ENCODE measurements at places on chromosomes 2 and 18.

DNA sequence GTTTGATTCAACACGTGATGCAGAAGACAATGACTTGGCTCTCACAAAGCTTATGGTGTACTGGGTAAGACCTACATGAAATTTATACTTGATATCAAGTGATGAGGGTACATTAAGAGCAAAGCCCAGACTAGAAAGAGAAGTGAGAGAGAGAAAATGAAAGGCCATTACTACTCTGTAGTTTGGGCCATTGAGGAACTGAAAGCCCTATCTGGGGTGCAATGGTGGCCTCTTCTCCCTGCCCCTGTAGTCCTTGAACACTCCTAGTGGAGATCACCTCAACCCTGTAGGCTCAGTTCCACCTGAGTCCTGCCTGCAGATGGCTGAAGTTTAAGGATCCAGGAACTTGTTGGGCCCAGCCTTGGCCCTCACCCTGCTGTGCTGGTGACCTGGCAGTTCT, 569.8 kb upstream of the MEX3C start:
- ATAC-seq: no peak

GRCh38 chr18:9985641-9986040, 71.8 kb downstream of the VAPA start:
- ATAC-seq: no peak

DNA sequence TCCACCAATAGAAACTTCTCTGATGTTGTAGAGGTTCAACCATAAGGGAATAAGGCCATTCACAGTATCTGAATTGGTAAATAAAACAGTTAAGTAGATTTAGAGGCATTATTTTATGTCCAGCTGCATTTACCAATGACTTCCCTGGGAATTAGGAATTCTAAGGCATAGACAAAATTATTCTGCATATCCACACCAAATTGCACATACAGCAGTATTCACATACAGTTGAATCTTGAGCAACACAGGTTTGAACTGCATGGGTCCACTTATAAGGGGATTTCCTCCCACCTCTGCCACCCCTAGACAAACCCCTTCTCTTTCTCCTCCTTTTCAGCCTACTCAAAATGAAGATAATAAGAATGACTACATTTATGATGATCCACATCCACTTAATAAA, 54.4 kb downstream of the COL5A2 start:
- no peak for ATAC-seq

DNA sequence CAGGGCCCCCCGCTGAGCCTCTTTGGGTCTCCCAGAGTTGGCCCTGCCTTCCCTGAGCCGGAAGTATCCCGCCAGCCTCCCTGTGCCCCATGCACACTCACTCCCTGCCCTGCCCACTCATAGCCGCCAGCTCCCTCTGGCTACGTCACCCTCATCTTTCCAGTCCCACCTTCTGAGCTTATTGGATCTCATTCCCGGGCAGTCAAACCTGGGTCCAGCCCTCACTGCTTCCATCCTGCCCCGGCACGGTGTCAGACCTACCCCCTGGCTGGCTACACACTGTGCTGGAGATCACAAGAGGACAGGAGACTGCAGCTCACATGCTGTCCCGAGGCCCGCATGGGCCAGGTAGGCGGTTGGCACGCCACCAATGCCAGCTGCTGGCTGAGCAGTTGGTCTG, 147.2 kb downstream of the ASB1 start:
- ATAC-seq: no peak

- no peak for ATAC-seq
Measured at GRCh38 chr2:37771600-37772088, 100.2 kb upstream of the CDC42EP3 start.

DNA sequence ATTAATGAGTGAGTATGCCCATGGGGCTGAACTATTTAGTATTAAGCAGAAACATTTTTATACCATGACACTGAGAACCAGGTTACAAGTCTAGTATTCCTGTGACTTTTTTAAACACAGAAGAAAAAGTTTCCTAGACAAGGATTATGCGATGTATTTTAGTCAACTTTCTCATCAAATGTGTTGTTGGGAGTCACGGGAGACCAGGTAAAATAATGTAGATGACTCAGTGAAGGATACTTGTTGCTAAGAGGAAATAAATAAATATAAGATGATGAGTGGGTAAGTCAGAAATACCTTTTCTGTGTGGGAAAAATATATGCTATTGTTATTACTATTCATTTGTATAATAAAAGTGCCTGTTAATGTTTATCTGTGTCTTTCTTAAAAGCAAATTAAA, 23.4 kb downstream of the MBD5 start:
- no peak for ATAC-seq

GRCh38 chr18:12599543-12599942, 58.4 kb downstream of the SPIRE1 start:
- ATAC-seq: no peak

GRCh38 chr2:61949714-61950560, 44.5 kb downstream of the COMMD1 start:
- no peak for ATAC-seq

DNA sequence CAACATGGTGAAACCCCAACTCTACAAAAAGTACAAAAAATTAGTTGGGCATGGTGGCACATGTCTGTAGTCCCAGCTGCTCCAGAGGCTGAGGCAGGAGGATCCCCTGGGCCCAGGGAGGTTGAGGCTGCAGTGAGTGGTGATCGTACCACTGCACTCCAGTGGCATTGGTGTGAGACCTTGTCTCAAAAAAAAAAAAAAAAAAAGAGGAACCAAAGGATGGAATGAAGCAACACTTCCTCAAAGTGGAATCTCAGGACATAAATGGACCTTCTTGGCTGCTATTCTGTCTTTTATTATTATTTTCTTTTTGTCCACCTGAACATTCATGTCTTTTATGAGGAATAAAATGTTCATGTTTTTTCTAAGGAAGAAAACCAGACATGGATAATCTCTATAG, 13.7 kb downstream of the GEMIN6 start:
- no peak for ATAC-seq

DNA sequence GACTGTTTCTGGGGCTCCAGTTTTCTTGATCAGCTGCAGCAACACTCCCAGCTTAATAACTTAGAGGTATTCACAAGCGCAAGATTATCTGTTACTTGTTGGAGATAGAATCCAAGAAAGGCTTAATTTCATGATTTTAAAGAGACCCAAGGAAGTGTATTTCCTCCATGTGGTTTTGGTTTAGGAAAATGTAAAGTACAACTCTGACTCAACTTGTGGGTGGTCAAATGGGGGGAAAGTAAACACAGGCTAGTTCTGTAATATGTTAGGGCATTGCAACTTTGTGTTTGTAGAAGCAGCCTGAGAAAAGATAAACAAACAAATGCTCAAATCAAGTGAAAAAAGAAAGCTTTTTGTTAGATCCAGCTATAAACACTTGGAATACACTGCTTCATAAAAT, 90.1 kb upstream of the COL3A1 start:
- no peak for ATAC-seq

GRCh38 chr18:77039196-77040130, 93.1 kb downstream of the MBP start:
- ATAC-seq: no peak

DNA sequence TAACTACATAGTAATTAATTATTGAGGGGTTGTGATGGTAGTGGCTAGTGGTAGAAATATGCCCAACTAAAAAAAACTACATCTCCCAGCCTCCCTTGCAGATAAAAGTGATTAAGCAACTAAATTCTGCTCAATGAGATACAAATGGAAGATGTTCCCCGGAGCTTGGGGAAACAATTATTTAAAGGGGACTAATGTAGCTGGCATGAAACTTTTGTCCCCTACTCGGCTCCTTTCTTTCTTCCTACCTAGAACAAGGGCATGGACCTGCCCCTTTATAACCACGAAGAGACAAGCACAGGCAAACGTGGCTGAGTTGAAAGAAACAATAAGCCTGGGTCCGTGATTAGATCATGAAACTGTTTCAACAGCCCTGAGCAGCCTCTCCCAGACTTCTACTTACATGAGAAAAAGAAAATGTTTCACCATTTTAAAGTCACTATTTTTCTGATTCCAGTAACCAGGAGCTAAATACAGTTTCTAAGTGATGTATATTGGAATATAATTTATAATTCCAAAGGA, 236.9 kb downstream of the SCG2 start:
- no peak for ATAC-seq

DNA sequence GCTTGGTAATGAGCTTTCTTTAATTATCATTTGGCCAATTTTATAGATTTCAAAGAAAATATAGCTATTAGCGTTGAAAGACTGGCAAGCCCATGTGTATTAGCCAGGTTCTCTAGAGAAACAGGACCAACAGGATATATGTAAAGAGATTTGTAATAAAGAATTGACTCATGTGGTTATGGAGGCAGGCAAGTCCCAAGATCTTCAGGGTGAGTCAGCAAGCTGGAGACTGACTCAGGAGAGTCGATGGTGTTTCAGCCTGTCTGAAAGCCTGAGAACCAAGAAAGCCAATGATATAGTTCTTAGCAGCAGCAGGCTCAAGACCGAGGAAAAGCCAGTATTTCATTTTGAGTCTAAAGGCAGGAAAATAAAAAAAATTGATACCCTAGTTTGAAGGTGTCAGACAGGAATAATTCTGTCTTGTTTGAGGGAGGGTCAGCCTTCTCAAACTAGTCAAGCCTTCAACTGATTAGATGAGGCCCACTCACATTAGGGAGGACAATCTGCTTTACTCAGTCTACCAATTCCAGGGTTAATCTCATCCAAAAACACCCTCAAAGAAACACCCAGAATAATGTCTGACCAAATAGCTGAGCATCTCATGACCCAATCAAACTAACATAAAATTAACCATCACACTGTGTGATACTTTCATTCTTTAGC, 78.3 kb upstream of the CRIM1 start:
- ATAC-seq: no peak

DNA sequence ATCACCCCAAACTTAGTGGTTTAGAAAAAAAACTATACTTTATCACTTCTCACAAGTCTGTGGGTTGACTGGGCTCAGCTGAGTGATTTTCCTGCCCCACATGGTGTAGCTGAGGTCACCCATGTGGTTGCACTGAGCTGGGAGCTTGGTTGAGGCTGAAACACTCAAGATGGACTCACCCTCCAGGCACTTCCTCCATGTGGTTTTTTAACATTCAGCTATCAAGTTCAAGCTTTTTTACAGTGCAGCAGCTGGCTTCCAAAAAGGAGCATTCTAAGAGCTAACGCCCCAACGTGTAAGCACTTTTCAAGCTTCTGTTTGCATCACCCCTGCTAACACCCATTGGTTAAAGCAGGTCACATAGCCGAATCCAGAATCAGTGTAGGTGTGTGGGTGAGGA, 105.9 kb upstream of the CREB1 start:
- no peak for ATAC-seq

GRCh38 chr18:51212606-51213005, 15.1 kb upstream of the MEX3C start:
- ATAC-seq: no peak

GRCh38 chr2:46134531-46135227, 162.5 kb upstream of the EPAS1 start:
- peak; percentile 64 for ATAC-seq

GRCh38 chr2:128710242-128710641, 391.6 kb upstream of the HS6ST1 start:
- no peak for ATAC-seq

DNA sequence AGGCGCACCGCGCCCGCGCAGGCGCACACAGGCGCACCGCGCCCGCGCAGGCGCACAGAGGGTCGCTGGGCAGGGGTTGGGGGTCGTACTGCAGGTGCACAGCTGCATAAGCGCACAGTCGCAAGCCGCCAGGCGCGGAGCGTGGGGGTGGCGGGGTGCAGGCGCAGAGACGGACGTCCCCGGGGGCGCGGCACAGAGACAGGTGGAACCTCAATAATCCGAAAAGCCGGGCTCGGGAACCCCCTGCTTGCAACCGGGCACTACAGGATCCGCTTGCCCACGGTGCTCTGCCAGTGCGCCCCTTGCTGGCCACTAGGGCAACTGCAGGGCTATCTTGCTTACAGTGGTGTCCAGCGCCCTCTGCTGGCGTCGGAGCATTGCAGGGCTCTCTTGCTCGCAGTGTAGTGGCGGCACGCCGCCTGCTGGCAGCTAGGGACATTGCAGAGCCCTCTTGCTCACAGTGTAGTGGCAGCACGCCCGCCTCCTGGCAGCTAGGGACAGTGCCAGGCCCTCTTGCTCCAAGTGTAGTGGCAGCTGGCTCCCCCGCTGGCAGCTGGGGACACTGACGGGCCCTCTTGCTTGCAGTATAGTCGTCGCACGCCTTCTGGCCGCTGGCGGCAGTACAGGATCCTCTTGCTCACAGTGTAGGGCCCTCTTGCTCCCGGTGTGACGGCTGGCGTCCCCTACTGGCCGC, 34.9 kb downstream of the FAM110C start:
- peak; percentile 36 for ATAC-seq

All from gastroesophageal sphincter (tissue), 4 donors.